ENCODE measurements at places on chromosomes 3 and 15.

DNA sequence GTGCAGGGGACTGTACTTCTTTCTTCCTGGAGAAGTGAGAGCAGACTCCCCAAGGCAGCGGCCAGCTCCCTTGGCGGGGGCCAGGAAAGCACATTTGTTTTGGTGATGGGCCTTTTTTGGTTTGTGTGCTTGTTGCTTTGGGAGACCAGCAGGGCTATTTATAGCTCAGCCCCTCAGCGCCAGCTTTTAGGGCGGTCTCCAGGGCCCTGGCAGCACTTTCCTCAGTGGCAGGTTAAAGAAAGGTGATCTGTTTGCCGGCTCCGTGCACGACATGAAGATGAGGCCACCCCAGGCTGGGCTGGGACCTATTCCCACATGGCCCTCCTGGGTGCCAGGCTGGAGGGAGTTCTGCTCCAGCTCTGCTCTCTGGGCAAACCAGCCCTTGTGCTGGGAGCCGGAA is 21.8 kb downstream of the SLC6A11 start:
- no peak for DNase-seq

DNA sequence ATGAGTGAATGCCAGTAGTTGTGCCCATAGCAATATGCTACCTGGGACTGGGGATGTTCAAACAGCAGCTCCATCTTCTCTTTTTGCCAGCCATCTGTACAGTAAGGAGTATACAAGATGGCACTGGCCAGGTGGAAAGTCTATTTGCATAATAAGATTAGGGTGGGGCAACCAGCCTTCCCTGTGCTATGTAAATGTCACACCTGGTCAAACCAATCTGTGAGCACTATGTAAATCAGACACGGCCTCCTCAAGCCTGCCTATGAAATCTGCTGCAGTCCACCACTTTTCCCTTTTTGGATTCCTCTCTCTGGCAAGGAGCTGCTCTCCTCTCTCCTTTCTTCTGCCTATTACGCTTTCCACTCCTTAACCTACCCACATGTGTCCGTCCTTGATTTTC is 53.0 kb downstream of the C3orf80 start:
- DNase-seq: no peak

GRCh38 chr3:127053979-127054378 is 71.1 kb downstream of the PLXNA1 start:
- DNase-seq: no peak

GRCh38 chr15:101526021-101526420 is 36.5 kb upstream of the PCSK6 start:
- DNase-seq: no peak

- DNase-seq: no peak
Measured at GRCh38 chr3:76405196-76405595, 619.8 kb upstream of the ZNF717 start.

GRCh38 chr3:177084616-177085015 is 112.7 kb downstream of the TBL1XR1 start:
- DNase-seq: no peak

- DNase-seq: no peak
Measured at GRCh38 chr3:14522768-14523167, 17.4 kb downstream of the GRIP2 start.

DNA sequence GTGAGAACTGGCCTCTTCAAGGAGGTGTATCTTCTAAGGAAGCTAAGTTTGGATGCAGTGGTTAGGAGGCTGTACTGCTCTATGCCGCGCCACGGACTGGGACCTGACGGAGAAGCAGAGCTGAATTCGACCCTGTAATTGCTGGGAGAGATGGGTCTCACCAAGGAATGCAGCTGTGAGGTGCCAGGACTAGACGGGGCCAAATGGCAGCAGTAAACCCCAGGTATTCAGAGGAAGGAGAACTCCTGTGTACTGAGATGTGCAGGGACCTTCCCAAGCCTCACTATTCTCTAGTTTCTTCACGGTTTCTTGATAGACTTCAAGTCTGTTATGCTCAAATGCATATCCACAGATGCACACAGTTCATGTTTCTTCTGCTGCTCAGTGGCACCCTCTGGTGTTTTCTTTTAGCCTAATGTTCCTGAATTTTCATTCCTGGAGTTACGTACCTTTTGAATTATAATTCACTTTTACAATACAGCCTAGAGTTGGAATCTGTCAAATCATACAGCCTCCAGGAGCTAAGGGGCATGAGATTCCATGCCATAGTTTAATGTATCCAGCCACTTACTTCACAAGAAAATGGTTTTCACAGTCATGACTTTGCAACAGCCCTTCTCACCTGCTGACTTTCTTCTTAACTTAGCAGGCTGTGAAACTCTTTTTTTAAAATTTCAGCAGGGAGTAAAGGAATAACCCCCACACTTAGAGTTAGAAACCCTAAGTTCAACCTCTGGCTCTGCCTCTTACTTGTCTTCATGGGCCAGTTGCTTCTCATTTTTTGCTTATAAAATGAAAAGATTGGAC is 61.8 kb downstream of the GLDN start:
- no peak for DNase-seq

DNA sequence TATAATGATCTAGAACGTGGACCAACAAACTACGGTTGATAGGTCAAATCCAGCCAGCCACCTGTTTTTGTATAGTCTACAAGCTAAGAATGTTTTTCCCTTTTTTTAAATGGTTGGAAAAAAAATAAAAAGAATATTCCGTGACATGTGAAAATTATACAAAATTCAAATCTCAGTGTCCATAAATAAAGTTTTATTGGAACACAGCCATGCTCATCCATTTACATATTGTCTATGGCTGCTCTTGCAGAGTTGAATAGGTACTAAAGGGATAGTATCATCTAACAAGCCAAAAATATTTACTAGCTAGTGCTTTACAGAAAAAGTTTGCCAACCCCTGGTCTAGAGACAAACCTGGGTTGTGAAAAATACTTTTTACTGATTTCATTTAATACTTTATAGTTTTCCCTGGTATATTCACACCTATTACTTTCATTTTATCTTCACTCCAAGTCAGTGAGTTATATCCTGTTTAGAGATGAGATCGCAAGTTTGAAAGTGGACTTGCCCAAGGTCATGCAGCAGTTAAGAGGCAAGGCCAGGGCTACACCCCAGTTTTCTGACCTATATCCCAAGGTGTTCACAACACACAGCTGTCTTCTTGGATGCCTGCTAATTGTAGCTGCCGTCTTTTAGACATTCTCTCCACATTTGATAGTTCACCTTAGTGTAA is 58.4 kb downstream of the IGF2BP2 start:
- no peak for DNase-seq

DNA sequence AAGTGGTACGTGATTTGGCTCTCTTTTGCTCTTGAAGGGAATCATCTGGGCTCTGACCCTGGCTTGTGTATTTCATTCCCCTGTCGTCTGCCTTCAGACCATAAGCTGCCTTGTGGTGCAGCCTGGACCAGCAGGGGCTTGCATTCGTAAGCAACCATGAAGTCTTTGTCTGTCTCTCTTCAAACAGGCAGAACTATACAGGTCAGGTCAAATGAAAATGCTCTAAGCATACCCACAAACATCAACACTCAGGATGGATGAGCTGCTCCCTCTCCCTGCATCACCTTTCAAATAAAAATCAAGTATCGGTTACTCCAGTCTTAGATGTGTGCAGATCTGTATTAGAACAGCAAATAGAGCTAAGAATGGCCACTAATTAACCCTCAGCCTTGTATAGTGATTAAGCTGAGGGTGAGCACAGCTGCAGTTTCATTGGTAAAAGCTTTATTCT is 268.6 kb upstream of the UBE2E1 start:
- peak; percentile 1 for DNase-seq

GRCh38 chr15:100310041-100310405 is 31.8 kb downstream of the ADAMTS17 start:
- no peak for DNase-seq

- DNase-seq: no peak
Measured at GRCh38 chr3:27844052-27844675, 122.0 kb upstream of the EOMES start.

GRCh38 chr3:60708191-60708975 is 542.9 kb downstream of the FHIT start:
- DNase-seq: no peak

GRCh38 chr3:52228751-52229291 is 3.4 kb upstream of the TLR9 start:
- no peak for DNase-seq

- no peak for DNase-seq
Measured at GRCh38 chr15:63677778-63678177, 80.6 kb downstream of the FBXL22 start.

- DNase-seq: no peak
Measured at GRCh38 chr3:130841357-130841756, 52.5 kb upstream of the ATP2C1 start.

- no peak for DNase-seq
Measured at GRCh38 chr15:69609176-69609575, 156.6 kb downstream of the RPLP1 start.

DNA sequence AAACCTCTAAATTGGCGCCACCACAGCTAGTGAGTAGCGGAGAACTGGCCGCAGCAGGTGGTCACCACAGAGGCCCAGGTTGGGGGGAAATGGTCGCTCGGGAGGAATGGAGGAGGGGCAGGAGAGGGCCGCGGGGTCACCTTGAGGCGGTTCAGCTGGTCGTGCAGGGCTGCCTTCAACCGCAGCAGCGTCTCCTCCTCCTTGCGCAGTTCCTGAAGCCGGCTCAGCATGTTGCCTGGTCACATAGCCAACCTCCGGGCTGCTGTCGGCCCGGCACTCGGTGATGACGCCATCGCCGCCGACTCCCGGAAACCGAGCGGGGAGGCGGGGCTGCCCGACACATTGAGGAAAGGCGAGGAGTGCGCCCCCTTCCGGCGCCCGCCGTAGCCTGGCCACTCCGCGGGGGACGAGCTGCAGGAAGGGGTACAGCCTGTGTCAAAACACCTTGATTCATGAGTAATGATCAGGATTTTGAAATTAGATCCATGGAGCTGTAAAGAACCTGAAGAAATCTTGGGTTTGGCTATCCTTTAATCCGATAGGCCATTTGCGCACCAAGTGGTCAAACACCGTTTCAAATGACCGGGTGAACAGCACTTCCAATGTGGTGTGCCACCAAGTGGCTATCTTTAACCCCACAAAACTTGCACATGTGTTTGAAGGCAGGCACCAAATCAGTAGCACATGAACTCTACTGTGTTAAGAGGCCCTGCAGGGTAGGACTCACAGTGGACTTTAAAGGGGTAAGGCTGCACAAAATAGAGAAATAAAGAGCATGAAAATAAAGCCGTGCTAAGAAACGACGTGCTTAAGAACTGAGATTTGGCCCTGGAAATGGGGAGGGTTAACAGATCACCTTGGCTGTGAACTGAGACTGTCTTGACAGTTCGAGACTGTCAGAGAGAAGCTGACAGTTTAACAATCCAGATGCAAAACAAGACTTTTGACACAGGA is at the start of gene SNAPC5:
Gene SNAPC5 (minus strand): TSS at position 261 of the 954 bp plus-strand sequence. CDS start 31 bp downstream, at position 230.
- DNase-seq: peak; percentile 97

DNA sequence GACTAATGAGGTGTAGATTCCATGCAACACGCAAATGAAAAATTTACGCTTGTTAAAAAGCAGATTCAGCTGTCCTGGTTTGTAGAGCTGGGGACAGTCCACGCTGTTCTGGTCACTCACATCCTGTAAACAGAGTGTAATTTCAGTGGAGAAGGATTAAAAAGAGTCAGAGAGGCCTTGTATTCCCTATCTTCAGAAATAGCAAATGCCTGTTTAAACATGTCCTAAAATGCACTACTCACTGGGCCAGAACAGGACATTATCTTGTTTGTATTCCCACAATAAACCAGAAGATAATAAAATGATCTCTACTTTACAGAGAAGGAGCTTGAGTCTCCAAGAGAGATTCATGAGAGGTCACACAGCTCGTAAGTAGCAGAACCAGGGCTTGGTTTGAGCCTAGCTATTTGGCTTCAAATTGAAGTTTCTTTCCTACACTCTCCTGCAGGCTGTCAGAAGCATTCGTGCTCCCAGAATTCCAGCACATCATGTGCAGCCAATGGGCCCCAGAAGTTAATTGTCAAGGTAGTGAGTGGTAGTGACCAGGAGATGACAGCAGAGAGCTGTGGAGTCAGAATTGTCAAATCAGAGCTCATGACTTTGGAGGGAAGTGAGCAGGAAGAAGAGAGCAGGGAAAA is 242.5 kb downstream of the ATP8B4 start:
- DNase-seq: no peak

GRCh38 chr3:189512039-189512438 is 119.2 kb upstream of the TP63 start:
- no peak for DNase-seq

DNA sequence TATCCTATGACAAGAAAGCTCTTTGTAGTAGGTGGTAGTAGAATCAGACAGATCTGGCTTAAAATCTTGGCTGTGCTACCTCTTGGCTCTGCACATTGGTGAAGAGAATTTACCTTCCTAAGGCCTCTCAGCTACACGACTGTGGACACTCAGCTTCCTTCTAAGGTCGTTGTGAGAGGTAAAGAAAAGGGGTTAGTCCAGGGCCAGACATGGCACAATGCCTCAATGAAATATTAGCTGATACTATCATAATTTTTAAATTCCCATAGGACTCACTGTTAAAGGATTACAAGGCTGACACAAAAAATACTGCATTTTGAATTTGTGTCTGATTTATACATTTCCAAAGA is 80.4 kb downstream of the IGF1R start:
- no peak for DNase-seq

DNA sequence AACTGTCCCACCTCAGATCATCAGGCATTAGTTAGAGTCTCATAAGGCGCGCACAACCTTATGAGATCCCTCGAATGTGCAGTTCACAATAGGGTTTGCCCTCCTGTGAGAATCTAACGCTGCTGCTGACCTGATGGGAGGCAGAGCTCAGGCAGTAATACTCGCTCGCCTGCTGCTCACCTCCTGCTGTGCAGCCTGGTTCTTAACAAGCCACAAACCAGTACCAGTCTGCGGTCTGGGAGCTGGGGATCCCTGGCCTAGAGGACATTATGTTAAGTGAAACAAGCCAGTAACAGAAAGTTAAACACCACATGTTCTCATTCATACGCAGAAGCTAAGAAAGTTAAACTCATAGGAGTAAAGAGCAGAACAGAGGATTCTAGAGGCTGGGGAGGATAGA is 47.0 kb downstream of the MAP3K13 start:
- no peak for DNase-seq

DNA sequence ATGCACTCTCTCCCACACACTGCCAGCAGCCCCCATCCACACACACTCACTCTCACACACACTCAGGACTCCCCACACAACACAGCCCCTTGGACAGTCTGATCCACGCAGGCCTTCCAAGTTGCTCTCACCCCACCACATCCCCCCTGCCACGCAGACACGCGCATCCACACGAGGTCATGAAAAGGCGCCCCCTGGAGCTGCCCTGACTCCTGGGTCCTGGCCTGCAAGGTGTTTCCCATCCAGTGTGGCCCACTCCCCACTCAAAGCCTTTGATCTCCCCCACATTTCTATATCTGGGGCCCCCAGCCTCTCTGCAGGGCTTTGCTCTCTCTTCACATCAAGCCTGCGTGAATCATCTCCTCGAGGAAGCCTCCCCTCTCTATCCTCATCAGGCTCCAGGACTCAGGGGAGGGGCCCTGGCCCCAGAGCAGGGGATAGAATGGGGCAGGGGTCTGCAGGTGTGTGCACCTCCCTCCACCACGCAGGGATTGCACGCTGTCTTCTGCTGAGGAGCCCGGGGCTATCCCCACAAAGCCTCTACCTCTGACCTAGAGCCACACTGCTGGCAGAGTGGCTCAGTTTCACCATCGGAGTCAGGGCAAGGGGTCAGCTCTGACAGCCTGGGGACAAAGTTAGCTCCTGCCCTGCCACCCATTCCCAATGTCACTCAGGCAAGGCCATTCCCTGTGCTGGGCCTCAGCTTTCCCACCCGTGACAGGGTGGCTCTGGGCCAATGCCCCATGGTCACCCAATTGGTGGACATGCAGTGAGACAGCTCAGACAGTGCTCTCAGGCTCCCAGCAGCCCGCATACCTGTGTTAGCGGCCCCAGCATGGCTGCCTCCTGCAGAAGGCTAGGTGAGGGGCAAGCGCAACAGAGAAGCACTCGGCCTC is 6.4 kb downstream of the MYL3 start:
- no peak for DNase-seq

Data from neural crest cell (in vitro differentiated cells).